Adrenal gland (tissue), 19 donors: ENCODE measurements at places on chromosomes 2 and 18. TPM values are rescaled to one million over a fixed set of nuclear protein-coding genes. Genes with fewer than 3 reads are reported as not detected.

DNA sequence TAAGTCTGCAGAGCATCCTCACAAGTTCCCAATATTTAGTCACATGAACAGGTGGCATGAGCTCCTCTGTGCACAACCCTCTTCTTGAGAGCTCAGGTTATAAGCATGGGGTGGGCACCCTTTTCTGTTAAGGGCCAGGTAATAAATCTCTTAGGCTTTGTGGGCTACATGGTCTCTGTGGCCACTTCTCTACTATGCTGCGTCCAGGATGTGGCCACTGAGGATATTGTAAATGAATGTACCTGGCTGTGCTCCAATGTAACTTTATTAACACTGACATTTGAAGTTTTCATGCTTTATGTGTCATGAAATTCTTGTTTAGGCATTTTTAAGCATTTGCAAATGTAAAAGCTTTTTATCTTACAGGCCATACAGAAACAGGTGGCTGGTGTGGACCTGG lies 116.8 kb upstream of the ST6GAL2 start:
- no peaks in the 10 kb centered on the region for H3K36me3 ChIP-seq
- H3K4me3 ChIP-seq: no peak overlapping the region
- H3K27ac ChIP-seq: no peak overlapping the region
- no peaks in the 10 kb centered on the region for H3K4me1 ChIP-seq

- H3K4me3 ChIP-seq: no peak overlapping the region
- H3K27ac ChIP-seq: no peak overlapping the region
- H3K4me1 ChIP-seq: no peaks in the 10 kb centered on the region
- no peaks in the 10 kb centered on the region for H3K36me3 ChIP-seq
Measured at GRCh38 chr2:178244777-178245176, 50.5 kb downstream of the OSBPL6 start.

GRCh38 chr2:232488097-232488711 lies 570 bp upstream of the ECEL1 start:
- H3K36me3 ChIP-seq: no peaks in the 10 kb centered on the region
- H3K4me1 ChIP-seq: peaks cover 7% of the 10 kb centered on the region
- H3K4me3 ChIP-seq: no peak overlapping the region
- H3K27ac ChIP-seq: no peak overlapping the region
- no peak for DNase-seq

GRCh38 chr2:202933139-202933510 lies 21.1 kb downstream of the CARF start:
- no peak overlapping the region for H3K4me3 ChIP-seq
- H3K27me3 ChIP-seq: no peaks in the 10 kb centered on the region
- H3K4me1 ChIP-seq: no peaks in the 10 kb centered on the region
- H3K27ac ChIP-seq: no peak overlapping the region
- no peaks in the 10 kb centered on the region for H3K36me3 ChIP-seq

TCF23 gene
- not detected for total RNA-seq
